Activated T-helper 17 cell treated with anti-CD3 and anti-CD28 coated beads, Interleukin-2, amount 50 U/mL, for 72 hours (primary cell): ENCODE measurements at places on chromosomes 1 and 21. TPM values are rescaled to one million over a fixed set of nuclear protein-coding genes. Genes with fewer than 3 reads are reported as not detected.

DNA sequence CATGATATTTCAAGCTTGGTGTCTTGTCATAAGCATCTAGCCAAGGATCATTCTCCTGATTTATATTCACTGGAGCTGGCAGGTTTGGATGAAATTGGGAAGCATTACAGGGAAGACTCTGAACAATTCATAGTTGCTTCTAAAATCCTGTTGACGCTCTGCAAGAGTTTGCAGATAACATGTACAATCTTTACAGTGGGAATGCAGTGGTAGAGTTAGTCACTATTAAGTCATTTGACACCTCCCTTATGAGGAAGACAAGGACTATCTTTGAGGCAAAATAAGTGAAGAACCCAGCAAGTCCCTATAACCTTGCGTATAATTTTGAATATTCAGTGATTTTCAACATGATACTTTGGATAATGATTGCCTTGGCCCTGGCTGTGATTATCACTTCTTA lies 45.3 kb upstream of the CRB1 start:
- no peak overlapping the region for H3K4me3 ChIP-seq
- no peaks in the 10 kb centered on the region for H3K27me3 ChIP-seq
- H3K4me1 ChIP-seq: no peaks in the 10 kb centered on the region
- H3K36me3 ChIP-seq: no peaks in the 10 kb centered on the region
- no peak overlapping the region for H3K27ac ChIP-seq
- ATAC-seq: no peak

GRCh38 chr1:159949981-159950381 lies 4.1 kb downstream of the SLAMF9 start:
- H3K27me3 ChIP-seq: peaks cover 34% of the 10 kb centered on the region
- ATAC-seq: no peak
- H3K4me1 ChIP-seq: peaks cover 6% of the 10 kb centered on the region
- H3K27ac ChIP-seq: no peak overlapping the region
- H3K36me3 ChIP-seq: no peaks in the 10 kb centered on the region

DNA sequence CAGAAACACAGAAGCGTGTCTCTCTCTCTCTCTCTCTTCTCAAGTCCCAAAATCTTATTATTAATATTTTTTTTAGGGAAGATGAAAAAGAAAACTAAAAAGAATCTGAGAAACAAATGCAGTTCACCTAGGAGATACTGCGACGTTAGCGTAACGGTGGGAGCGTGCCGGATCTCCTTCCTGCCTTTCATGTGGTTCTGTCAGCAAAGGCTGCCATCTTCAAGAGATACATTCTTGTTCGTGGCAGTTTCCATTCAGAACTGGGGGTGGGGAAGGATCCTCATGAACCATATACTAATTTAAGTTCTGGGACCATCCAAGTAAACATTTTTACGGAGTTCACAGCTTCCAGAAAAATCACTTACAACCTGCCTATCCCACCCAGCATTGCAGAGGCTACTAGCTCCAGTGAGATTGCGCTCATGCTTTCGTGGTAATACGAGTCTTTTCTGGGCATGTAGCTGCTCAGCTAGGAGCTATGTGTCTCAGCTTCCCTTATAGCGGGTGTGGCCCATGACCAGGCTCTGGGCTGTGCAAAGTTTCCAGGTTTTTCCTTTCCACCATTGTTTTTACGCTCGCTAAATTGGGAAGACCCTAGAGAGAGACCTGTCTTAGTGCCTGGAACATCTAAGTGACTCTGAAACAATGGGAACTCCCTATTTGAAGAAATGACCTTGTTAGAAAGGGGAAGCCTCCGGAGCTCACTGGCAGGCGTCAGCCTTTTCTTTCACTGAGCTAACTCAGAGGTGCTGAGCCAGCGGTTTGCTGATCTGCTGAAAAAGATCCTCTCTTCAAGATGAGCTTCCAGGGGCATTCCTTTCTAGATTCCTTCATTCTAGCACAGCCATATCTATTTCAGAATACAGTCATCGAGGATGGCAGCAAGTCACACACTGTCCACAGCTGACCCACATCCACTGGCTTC lies 17.3 kb downstream of the SLAMF1 start:
- peak overlapping the region; percentile 98 for H3K27ac ChIP-seq
- peaks cover 100% of the 10 kb centered on the region for H3K36me3 ChIP-seq
- peaks cover 65% of the 10 kb centered on the region for H3K4me1 ChIP-seq
- peak overlapping the region; percentile 79 for H3K4me3 ChIP-seq
- peak; percentile 10 for ATAC-seq

GRCh38 chr1:218330043-218330623 lies 15.0 kb upstream of the TGFB2 start:
- peaks cover 73% of the 10 kb centered on the region for H3K36me3 ChIP-seq
- ATAC-seq: no peak
- no peaks in the 10 kb centered on the region for H3K4me1 ChIP-seq
- no peaks in the 10 kb centered on the region for H3K27me3 ChIP-seq
- no peak overlapping the region for H3K27ac ChIP-seq

The HSD3B2 gene
- not detected for total RNA-seq

The TSPEAR gene
- total RNA-seq: not detected

DNA sequence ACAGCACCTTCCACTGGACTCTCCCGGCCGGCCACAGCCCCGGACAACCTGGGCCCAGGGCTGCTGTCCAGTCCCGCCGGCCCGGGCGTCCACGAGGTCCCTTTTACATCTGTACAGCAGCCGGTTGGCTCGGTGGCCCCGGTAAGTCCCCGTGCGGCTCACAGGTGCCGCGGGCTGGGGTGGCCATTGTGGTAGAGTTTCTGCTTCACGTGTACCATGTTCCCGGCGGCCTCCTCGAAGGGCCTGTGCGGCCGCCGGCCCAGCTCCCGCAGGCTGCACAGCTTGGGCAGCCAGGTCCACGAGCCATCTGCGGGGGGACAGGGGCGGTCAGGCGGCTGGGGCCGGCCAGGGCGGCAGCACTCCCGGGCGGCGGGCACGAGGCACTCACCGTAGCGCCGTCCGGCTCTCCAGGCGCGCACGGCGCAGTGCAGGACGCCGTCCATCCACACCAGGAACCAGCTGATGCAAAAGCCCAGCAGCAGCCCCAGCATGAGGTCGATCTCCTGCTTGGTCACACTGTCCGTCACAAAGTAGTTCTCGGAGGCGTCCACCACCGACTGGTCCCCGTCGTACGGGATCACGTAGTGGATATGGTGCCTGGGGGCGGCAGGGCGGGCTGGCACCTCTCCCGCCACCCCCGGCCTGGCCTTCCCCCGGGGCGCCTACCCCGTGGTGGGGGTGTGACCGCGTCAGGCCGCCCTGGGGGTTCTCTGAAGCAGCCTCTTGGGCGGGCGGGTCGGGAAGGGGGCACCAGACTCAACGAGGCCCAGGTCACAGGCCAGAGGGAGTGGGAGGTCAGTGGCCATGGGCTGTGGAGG lies 5.0 kb downstream of the TMEM240 start:
- peaks cover 15% of the 10 kb centered on the region for H3K36me3 ChIP-seq
- no peak for ATAC-seq
- no peaks in the 10 kb centered on the region for H3K27me3 ChIP-seq
- H3K4me3 ChIP-seq: no peak overlapping the region

- H3K27ac ChIP-seq: no peak overlapping the region
- H3K4me3 ChIP-seq: no peak overlapping the region
- no peaks in the 10 kb centered on the region for H3K4me1 ChIP-seq
These were observed 40.6 kb downstream of the OPTC start for GRCh38 chr1:203534526-203534925.

The MMP23B gene
- 6.5 TPM for total RNA-seq

The XCL2 gene
- not detected for total RNA-seq

The NMNAT1 gene
- 5.5 TPM for total RNA-seq

GRCh38 chr1:30729901-30730300 lies 6.5 kb upstream of the MATN1 start:
- no peaks in the 10 kb centered on the region for H3K27me3 ChIP-seq
- H3K27ac ChIP-seq: peak overlapping the region; percentile 59
- ATAC-seq: no peak
- no peak overlapping the region for H3K4me3 ChIP-seq

GRCh38 chr1:94553323-94553730 lies 11.8 kb upstream of the F3 start:
- H3K27ac ChIP-seq: no peak overlapping the region
- no peaks in the 10 kb centered on the region for H3K4me1 ChIP-seq
- no peak for ATAC-seq
- peaks cover 18% of the 10 kb centered on the region for H3K27me3 ChIP-seq

GRCh38 chr1:8706291-8706690 lies 111.1 kb downstream of the RERE start:
- no peak overlapping the region for H3K27ac ChIP-seq
- peaks cover 30% of the 10 kb centered on the region for H3K27me3 ChIP-seq
- H3K4me3 ChIP-seq: no peak overlapping the region
- peaks cover 5% of the 10 kb centered on the region for H3K36me3 ChIP-seq

The FOXD2 gene
- 0.29 TPM for total RNA-seq

DNA sequence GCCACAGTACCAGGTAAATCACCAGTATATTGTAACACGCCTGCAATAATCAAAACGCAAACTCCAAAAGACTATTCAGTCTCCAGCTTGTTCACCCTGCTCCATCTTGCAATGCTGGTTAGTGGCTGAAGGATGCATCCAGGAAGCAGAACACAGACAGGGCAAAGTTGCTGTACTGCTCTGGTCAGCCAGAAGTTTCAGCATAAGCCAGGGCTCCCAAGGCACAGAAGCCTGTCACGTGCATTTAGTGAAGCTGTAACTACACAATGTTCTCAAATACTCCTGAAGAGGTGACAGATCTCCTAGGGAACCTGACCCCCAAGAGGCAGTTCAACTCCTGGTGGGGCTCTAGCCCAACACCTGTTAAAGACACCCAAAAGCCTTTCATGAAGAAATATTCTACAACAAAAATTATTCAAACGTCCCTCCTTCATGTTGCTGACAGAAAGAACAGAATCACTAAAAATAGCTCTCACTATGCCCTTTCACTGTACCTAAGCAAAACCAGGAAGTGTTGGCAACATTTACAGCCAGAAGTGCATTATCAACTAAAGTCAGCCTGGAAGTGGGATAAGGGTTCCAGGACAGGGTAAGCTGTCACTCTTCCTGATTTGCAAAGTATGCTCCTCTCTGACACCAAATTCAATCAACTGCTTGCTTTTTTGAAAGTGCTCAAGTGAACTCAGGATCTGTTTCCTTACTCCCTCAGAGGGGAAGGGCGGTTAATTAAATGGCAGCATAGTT lies 52.1 kb downstream of the SLC35D1 start:
- peak overlapping the region; percentile 41 for H3K27ac ChIP-seq
- H3K36me3 ChIP-seq: peaks cover 60% of the 10 kb centered on the region
- H3K27me3 ChIP-seq: no peaks in the 10 kb centered on the region

DNA sequence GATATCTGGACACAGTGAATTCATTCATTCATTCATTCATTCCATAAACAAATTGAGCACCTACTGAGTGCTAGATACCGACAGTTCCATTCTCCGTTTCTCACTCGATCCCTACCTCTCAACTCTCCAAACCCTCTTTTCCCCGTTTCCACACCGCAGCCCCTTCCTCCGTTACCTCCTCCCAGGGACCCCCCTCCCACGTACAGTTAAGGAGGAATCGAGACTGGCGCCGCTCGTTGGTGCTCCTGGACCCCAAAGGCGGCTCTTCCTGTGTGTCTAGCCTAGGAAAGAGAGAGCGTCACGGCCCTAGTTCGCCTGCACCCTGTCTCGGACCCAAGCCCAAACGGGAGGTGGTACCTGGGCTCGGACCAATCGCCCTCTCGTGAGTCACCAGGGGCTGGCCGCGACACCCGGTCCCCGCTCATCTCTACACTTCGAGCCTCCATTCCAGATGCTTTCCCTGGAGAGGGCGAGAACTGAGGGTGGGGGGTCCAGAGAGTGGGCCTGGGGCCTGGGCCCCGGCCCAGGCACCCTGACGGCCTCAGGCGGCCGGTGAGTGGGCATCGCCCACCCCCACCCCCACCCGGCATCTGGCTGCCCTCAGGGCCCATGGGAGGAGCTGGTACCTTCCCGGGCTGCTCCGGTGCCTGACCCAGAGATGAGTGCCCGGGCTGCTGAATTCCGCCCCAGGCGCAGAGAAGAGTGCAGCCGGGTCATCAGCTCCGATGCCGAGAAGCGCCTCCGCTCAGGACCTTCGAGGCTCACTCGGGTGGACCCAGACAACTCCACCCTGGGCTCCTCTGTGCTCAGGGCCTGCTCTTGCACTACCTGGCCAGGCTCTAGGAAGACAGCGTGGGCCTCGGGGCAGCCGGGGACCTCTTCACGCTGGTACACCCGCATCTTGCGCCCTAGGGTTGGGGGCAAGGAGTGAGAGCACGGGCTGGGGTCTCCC lies 4.9 kb downstream of the ARHGEF19 start:
- H3K4me3 ChIP-seq: peak overlapping the region; percentile 88
- H3K27ac ChIP-seq: peak overlapping the region; percentile 92
- no peaks in the 10 kb centered on the region for H3K27me3 ChIP-seq
- no peak for ATAC-seq
- H3K4me1 ChIP-seq: no peaks in the 10 kb centered on the region

GRCh38 chr1:26996024-26996423 lies 2.5 kb downstream of the TRNP1 start:
- no peak overlapping the region for H3K27ac ChIP-seq
- peaks cover 5% of the 10 kb centered on the region for H3K4me1 ChIP-seq
- no peak for ATAC-seq
- peaks cover 18% of the 10 kb centered on the region for H3K27me3 ChIP-seq

The MANEAL gene
- total RNA-seq: 3.0 TPM

The ILDR2 gene
- 5.0 TPM for total RNA-seq

DNA sequence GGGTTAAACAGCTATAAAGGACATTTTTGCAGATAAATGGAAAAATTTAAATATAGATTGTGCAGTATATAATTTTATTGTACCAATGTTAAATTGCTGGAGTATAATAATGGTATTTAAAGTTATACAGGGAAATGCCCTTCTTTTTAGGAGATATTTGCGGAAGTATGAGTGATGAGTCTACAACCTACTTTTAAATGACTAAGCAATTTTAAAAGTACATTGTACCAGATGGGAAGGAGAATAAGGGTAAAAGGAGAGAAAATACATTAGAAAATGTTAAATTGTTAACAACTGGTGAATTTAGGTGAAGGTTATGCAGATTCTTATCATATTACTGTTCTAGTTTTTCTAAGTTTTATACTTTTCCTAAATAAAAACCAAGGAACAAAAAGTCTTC lies 91.8 kb downstream of the ZZZ3 start:
- H3K4me1 ChIP-seq: peaks cover 4% of the 10 kb centered on the region
- ATAC-seq: no peak
- H3K36me3 ChIP-seq: peaks cover 26% of the 10 kb centered on the region

The MIER1 gene
- total RNA-seq: 60.0 TPM

- H3K36me3 ChIP-seq: no peaks in the 10 kb centered on the region
- peaks cover 5% of the 10 kb centered on the region for H3K4me1 ChIP-seq
- no peaks in the 10 kb centered on the region for H3K27me3 ChIP-seq
- no peak overlapping the region for H3K4me3 ChIP-seq
- no peak for ATAC-seq
- no peak overlapping the region for H3K27ac ChIP-seq
These were observed 8.0 kb downstream of the FAAH start for GRCh38 chr1:46401964-46402626.

DNA sequence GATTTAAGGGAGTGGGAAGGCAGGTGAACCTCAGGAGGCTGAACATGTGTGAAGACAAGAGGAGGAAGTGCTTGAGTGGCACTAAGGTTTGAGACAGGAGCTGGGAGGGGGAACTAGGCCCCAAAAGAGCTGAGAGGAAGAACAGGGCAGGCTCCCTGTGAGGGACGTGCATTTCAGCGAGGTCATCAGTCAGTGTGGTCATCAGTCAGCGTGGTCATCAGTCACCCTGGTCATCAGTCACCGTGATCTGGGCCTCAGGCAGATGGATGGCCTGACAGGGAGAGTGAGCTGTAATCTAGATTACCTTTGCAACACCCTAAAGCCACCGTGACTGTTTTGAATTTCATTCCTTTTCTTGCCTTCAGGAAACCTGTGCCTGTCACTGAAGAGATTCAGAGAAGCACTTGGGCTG lies 29.1 kb downstream of the VTCN1 start:
- H3K4me3 ChIP-seq: no peak overlapping the region
- no peaks in the 10 kb centered on the region for H3K36me3 ChIP-seq
- no peak for ATAC-seq
- no peaks in the 10 kb centered on the region for H3K4me1 ChIP-seq
- H3K27me3 ChIP-seq: peaks cover 3% of the 10 kb centered on the region

The SLC16A4 gene
- 0.19 TPM for total RNA-seq
